Stimulated activated CD8-positive, alpha-beta memory T cell treated with anti-CD3 and anti-CD28 coated beads, Interleukin-12 subunit alpha, Interleukin-12 subunit beta, amount 100 ng/mL, for 1 hour (primary cell): ENCODE measurements at places on chromosomes 12 and 14.

DNA sequence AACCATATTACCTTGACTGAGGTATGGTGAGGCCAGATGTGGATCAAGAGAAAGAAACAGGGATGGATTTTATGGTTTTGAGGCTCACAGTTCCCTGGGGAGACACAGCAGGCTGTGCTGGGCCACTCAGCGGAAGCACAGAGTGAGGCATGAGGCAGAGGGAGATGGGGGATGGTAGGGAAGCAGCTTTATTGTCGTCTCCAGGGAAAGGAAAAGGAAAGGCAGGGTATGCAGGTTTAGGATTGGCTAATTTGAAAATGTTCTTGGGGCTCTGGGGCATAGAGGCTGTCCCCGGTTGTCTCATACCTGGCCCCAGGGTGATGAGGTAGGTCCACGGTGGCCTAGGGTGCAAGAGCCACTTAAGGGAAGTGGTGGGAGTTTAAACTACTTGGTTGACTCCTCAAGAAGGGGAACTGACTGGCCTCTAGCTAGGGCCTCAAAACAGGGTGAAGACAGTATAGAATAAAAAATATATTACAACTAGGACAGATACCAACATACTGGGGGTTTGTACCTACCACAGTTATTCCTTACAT is 322.8 kb downstream of the RGS6 start:
- no peak for DNase-seq

DNA sequence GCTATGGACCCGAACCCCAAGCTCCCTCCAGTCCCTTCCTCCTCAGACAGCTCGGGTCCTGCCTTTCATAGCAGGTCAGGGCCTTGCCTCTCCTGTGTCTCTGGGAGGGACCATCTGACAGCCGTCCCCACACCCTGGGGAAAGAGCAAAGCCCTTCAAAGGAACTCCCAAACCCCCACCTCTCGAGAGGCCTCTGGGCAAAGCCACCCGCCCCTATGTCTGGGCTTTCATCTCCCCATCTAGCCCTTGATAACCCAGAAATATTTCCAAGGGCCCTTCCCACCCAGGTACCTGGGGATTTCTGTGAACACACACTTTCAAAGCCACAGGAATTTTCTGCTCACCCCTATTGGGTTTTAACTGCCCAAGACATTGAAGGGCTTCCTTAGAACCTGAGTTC is 32.1 kb downstream of the SNRNP35 start:
- DNase-seq, result no peak

DNA sequence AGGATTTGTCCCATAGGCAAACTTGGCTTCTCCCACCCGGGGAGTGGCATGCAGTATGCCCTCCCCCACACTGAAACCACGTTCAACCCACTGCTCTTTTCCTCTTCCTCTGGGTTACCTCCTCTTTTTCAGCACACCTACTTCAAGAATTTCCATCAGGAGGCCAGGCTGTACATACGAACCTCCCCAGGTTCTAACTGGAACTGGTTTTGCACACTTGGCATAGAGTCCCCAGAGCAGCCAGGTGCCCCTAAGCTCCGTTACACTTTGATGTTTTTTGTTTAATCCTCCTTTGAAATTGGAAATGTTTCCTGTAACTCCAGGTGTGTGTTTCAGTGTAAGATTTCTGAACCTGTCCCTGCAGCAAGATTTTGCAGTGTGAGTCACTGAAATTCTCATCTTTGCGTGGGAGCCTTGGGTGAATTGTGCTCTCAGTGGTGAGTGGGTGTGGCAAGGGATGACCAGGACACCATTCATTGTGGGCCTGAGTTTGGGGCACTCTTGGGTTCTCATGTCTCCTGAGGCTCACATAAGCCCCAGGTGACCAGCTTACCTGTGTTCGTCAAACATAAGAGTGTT is 18.2 kb downstream of the CD9 start:
- DNase-seq, result no peak

DNA sequence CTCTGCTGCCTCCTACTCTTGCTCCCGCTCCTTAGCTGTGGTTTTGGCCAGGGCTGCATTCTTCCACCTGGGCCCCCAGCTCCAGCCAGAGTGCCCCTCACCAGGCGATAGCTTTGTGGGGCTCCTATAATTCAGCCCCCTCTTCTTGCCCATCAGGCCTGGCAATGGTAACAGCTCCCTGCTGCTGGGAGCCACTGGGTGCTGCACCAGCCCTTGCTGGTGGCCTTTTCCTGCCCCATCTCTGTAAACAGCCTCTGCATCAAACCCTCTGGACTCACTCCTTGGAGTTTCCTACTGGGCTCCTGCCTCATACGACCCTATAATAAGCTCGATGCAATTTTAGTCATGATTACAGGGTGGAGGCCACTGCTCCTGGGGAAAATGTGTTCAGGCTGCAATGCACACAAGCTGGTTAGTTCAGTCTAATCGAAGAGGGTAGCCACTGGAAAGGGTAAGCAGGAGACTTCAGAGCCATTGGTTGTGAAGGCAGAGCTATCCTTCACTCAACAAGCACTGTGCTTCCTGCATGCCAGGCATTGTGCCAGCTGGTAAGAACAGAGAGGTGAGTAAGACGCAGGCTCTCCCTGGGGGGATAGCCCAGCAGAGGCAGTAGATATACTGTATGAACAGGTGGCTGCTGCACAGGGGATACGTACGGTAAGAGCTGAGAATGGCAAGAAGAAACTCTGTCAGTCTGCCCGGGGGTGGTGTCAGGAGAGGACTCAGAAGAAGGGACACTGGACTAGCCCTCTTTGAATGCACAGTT is 24.7 kb downstream of the CLMN start:
- DNase-seq, result no peak

- DNase-seq, result no peak
These were observed 1.7 kb upstream of the MFAP5 start for GRCh38 chr12:8664228-8664913.

- no peak for DNase-seq
These were observed 62.9 kb downstream of the GLRX5 start for GRCh38 chr14:95597784-95598211.

DNA sequence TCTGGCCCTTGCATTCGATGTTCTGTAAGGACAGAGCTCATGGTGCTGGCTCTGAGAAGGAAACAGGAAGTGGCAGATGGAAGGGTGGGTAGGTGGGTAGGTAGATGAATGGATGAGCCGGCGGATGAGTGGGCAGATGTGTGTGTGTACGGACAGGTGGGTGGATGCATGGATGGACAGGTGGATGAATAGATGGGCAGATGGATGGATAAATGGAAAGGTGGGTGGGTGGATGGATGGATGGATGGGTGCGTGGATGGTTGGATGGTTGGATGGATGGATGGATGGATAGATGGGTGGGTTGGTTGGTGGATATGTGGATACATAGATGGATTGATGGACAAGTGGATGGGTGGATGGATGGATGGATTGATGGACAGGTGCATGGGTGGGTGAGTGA is 27.6 kb upstream of the PPP1R13B start:
- DNase-seq, result no peak

DNA sequence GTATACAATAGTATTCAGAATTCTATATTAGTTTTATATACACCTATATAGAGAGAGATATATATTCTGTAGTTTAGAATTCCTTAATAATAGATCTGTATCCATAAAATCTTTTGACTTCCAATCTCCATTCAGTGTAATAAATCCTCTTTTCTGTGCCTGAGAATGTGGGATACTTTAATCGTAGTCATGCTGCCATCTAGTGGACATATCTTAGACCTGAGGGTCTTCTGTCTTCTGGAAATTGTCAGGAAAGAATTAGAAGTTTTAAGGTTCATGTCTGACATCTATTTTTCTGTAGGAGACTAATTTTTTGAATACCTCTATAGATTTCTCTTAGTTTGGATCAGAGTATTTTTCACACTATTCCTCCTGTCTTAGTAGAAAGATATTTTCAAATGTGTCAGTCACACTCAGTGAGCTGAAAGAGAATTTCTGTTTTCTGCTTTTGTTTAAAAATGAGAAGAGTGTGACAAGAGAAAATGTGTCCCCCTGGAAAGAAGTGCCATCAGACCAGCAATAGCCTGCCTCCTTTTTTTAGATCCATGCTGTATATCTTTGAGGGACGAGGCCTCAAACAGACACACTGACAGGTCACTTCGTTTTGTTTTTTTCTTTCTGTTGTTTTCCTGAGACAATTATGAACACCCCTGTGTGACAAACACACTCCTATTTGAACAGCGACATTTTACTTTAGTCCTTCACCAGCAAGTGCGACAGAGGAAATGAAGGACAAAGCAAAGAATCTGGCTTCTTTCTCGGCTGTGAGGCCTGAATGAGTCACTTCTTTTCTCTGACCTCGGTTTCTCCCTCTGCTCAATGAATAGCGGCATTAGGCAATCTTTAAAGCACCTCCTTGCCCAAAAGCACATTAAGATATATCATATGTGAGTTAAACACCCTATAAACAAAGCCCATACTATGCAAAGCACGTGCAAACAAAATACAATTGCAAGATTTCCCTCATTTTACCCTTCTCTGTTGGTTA is 96.3 kb downstream of the GALC start:
- no peak for DNase-seq

DNA sequence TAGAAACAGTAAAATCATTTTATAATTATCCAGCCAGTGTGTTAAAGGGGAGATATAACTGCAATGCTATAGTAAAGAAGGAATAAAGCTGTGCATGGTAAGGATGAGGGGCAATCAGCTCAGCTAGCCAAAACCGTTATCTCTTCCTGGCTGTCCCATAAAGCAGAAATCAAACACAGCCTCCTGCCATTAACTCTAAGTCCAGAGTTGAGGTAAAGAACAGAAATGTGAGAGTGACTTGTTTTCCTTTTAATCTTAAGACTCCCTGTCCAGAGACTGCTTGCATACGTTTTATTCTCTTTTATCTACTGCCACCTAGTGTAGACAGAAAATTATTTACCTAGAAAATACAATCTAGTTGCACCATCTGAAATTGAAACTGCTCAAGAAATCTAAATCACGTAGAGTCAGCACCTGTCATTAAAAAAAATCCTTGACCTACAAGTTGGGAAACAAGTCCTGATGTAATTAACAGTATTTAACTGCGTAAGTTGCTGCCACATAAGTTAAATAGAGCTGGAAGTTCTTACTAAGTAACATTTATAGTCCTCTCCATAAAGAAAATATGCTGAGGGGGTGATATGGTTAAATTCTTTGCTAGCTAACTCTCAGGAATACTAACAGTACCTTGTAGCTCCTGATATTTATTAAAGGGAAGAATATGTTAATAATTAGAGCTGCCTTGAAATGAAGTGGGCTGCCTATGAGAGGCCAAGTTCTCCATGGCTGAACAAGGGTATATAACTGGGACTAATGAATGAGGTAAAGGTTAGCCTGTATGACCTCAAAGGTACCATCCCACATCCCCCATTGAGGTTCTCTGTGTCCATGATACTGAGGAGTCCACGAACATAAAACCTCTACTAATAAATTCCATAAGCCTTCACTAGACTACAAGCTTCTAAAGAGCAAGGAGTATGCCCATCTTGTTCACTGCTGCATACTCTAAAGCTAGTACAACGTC is 62.7 kb downstream of the GALNT4 start:
- DNase-seq, result no peak

GRCh38 chr14:100292301-100292775 is 13.9 kb downstream of the SLC25A29 start:
- DNase-seq, result no peak

DNA sequence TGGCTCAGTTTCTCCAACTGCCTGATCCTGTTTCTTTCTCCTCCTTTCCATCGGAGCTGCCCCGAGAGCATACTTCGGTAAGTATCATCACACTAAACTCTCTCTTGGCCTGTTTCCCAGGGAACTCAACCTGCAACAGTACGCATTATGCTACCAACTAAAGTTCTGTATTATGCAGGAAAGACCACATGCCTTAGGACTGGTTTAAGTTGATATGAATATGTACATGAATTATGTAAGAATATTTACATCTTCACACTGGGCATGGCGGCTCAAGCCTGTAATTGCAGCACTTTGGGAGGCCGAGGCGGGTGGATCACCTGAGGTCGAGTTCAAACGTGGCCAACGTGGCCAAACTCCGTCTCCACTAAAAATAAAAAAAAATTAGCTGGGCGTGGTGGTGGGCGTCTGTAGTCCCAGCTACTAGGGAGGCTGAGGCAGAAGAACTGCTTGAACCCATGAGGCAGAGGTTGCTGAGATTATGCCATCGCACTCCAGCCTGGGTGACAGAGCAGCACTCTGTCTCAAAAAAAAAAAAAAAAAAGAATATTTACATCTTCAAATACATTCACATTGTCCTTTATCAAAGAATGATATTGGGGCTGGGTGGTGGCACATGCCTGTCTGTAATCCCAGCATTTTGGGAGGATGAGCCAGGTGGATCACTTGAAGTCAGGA is 31.9 kb upstream of the VPS33A start:
- no peak for DNase-seq

DNA sequence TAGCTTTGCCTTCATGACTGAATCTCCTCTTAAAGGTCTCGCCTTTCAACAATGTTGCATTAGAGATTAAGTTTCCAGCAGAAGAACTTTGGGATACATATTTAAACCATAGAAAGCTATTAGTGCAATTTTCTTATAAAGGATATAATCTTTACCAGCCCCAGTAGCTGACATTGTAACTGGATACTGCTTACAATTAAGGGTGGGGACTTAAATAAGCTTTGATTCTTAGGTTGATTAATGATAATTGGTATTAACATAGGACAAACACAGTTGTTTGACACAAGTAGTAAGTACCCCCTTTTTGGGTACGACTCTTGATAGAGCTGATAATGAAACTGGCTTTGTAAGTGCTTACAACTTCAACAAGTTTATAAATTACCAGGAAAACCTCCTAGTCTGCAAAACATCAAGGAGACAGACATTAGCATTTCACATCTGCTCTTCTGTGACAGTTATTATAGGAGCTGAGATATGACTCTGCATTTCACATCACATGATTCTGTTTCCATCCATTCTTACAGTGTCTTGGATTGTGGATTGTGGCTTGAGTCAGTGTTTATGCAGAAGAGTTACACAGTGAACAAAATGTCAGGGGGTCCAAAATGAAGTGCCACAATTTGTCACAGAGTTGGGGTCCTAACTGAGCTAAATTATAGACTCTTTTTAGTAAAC is 249.1 kb upstream of the E2F7 start:
- DNase-seq, result no peak

- no peak for DNase-seq
These were observed 21.1 kb upstream of the AKAP6 start for GRCh38 chr14:32307881-32308582.

GRCh38 chr12:112252184-112252583 is 126.8 kb downstream of the TRAFD1 start:
- no peak for DNase-seq

DNA sequence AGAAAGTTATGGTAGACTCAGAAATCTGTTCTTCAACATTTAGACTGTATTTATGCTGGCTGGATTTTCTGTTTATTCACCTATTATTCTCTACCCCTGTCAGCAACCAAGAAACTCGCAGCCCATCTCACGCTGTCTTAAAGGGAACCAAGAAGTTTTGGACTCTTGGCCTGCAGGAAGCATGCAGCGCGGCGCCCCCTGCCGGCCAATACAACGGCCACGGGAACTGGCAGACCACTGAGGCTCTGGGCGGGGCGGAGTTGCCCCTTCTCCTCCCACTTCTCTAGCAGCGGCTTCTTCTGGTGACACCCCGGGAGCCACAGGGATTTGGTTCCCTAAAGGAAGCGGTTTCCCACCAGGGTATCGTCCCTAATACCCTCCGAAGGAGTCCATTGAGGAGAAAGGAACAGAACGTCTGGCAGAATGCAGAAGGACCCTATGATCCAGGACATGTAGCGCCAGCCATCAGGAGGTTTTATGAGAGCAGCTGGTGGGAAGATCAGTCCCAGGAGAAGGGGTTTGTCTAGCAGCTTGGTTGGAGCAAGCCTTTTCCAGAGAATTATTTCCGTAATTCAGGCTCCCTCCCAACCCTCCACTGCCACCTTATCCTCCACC is 21.0 kb upstream of the RNASE2 start:
- DNase-seq, result no peak
